GM23248 (cell line): ENCODE measurements at places on chromosomes 4 and X. TPM values are rescaled to one million over a fixed set of nuclear protein-coding genes. Genes with fewer than 3 reads are reported as not detected.

- no peaks in the 10 kb centered on the region for H3K36me3 ChIP-seq
- H3K27ac ChIP-seq: no peak overlapping the region
- H3K4me1 ChIP-seq: no peaks in the 10 kb centered on the region
Observed at GRCh38 chrX:133638285-133638684, 223.0 kb upstream of the GPC4 start.

- no peak for DNase-seq
- peaks cover 3% of the 10 kb centered on the region; the same call in 1 of the 2 replicates for H3K4me1 ChIP-seq
- H3K27me3 ChIP-seq: no peaks in the 10 kb centered on the region
Observed at GRCh38 chrX:101419489-101419888, 11.5 kb downstream of the HNRNPH2 start.

DNA sequence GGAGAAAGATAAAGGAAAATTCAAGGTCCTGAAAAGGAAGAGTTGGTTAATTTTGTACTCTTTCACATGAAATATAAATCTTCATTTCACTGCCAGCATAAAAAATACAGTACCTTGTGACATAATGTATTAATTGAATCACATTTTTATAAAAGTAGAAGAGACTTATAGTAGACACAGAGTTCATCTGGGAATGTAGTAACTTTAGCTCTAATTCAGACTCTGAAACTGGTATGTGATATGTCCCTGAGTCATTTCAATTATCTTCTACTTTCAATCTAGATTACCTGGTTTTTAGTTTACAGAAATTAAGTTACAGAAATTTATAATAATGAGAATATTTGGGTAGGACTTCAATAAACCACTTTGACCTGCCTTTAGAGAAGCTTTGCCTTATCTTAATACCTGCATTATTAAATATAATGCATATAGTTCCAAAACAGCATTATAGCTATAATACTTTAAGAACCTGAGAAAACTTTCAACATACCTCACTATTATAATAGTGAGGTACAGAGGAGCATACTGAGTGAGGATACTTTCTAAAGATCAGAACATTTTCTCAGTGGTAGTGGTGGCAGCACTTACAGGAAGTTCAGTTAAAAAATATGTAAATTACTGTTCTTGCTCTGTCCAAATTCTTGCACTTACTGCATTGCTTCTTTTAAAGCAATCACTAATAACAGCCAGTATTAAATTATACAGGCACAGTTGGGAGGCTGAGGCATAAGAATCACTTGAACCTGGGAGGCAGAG lies 11.2 kb downstream of the NEK1 start:
- H3K4me3 ChIP-seq: no peak overlapping the region
- no peak overlapping the region for H3K27ac ChIP-seq
- DNase-seq: no peak

Gene PYURF
- total RNA-seq: 93.8 and 118 TPM in 2 replicates
